Natural killer cell treated with Interleukin-12 subunit alpha and Interleukin-12 subunit beta and Interleukin-15 and Interleukin-18, amount 100 ng/mL, for 72 hours (primary cell): ENCODE measurements at places on chromosomes 4 and X.

DNA sequence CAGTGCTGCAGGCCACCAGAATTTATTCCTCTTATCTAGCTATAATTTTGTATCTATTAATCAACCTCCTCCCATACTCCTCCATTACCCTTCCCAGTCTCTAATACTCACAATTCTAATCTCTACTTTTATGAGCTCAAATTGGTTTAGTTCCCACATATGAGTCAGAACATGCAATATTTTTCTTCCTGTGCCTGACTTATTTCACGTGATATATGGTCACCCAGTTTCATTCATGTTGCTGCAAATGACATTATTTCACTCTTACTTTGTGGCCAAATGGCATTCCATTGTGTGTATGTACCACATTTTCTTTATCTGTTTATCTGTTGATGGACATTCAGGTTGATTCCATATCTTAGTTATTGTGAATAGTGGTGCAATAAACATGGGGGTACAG is 483.5 kb downstream of the ACTRT1 start:
- H3K36me3 ChIP-seq, result no peaks in the 10 kb centered on the region
- no peaks in the 10 kb centered on the region for H3K27me3 ChIP-seq
- H3K4me1 ChIP-seq, result no peaks in the 10 kb centered on the region
- no peak overlapping the region for H3K27ac ChIP-seq

- no peaks in the 10 kb centered on the region for H3K27me3 ChIP-seq
- no peak overlapping the region for H3K27ac ChIP-seq
- no peaks in the 10 kb centered on the region for H3K4me1 ChIP-seq
- no peak for DNase-seq
- H3K36me3 ChIP-seq, result no peaks in the 10 kb centered on the region
Measured at GRCh38 chrX:68672581-68673318, 25.3 kb downstream of the STARD8 start.

GRCh38 chr4:109434007-109434971 is 674 bp downstream of the SEC24B start:
- H3K27ac ChIP-seq, result peak overlapping the region; percentile 60
- H3K4me3 ChIP-seq, result peak overlapping the region; percentile 88
- H3K36me3 ChIP-seq, result peaks cover 5% of the 10 kb centered on the region

- no peak overlapping the region for H3K4me3 ChIP-seq
- no peak for DNase-seq
- H3K4me1 ChIP-seq, result no peaks in the 10 kb centered on the region
- H3K27ac ChIP-seq, result no peak overlapping the region
- no peaks in the 10 kb centered on the region for H3K27me3 ChIP-seq
Measured at GRCh38 chrX:121635141-121635540, 587.7 kb downstream of the GLUD2 start.

- no peak overlapping the region for H3K4me3 ChIP-seq
- H3K36me3 ChIP-seq, result no peaks in the 10 kb centered on the region
- H3K27me3 ChIP-seq, result peaks cover 10% of the 10 kb centered on the region
- no peak overlapping the region for H3K27ac ChIP-seq
- no peak for DNase-seq
Measured at GRCh38 chr4:55336138-55337034, 9.7 kb upstream of the SRD5A3 start.

DNA sequence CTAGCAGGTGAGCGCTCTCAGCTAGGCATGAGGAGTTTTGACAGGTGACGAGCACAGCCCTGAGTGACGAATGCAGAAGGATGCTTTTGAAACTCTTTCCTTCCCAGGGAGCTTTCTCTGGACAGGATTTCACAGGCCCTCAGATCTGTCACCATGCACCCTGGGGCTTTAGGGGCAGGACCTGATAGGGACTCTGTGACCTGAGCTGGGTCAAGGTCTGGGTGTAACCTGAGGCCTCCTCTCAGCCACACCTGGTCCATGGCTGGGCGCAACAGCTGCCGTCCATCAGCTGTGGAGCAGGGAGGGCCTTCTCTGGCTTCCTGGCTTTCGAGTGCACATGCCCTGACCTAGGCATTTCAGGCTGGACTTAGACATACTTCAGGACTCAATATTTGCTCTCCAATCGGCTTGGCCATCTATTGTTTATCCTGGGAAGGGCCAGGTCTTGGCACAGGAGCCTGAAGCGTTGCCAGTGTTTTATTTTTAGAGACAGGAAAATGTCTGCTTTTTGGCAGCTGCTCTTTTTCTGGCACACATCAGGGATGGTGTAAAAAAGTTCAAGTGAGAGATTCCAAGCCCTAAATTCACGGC is 56.4 kb downstream of the C4orf51 start:
- H3K27ac ChIP-seq, result no peak overlapping the region
- H3K4me3 ChIP-seq, result no peak overlapping the region
- DNase-seq, result no peak
- H3K4me1 ChIP-seq, result peaks cover 13% of the 10 kb centered on the region
- H3K36me3 ChIP-seq, result no peaks in the 10 kb centered on the region

- no peak overlapping the region for H3K4me3 ChIP-seq
Measured at GRCh38 chrX:122252454-122252853, 931.6 kb upstream of the GRIA3 start.

DNA sequence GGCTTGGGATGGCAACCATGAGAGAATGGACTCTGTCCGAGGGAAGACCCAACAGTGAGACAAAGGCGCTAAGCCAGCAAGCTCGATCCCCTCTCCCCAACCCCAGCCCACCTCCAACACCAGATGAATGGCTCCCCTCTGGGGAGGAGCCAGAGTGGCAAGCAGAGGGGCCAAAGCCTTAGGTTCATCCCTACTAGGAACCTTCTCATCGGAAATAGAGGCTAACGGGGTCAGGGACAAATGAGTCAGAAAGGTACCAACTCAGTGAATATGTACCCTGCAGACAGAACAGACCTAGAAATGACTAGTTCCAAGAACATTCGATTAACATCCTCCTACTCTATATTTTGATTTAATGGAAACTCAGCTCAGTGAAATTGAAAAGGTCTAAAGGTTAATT is 73.9 kb downstream of the NSG1 start:
- no peak overlapping the region for H3K27ac ChIP-seq
- no peak overlapping the region for H3K4me3 ChIP-seq
- no peaks in the 10 kb centered on the region for H3K27me3 ChIP-seq
- H3K4me1 ChIP-seq, result peaks cover 11% of the 10 kb centered on the region
- DNase-seq, result no peak

DNA sequence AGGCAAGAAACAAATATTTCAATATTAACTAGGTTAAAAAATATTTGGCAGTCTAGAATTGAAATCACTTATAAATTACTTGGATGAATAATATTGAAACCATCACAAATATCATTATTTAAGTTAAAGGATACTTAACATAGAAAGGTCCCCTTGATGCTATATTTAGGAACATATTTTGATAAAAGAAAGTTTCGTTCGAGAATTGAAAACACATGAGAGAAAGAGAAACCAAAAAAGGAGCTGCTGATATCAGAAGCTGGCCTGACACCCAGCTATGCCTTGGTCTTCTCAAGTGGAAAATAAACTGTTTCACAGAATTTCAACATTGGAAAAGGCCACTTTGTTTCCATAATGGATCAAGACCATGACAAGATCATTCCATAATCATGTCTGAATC is 762.4 kb downstream of the DMD start:
- no peaks in the 10 kb centered on the region for H3K36me3 ChIP-seq
- no peak for DNase-seq
- no peak overlapping the region for H3K4me3 ChIP-seq
- no peaks in the 10 kb centered on the region for H3K27me3 ChIP-seq
- no peaks in the 10 kb centered on the region for H3K4me1 ChIP-seq

DNA sequence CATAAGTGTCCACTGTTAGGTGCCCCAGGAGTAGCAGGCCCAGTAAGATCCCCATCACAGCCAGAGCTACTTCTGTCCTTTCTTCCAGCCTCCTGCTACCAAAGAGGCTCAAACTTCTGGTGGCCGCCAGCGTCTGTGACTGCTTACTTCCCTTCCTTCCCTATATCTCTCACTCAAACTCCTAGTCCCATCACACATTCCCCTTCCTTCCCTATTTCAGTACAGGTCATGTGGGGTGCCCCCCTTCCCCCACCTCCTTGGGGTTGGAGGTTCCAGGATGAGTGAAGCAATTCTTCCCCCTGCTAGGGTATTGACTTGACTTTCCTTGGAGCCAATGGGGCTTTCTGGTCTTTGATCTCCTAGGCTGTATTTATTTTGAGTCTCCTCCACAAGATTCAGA is at the start of gene VSIG4:
TSS of gene VSIG4 (minus strand) at position 137 of the 400 bp plus-strand sequence. CDS start at position 55, 82 bp downstream.
- H3K4me1 ChIP-seq, result peaks cover 10% of the 10 kb centered on the region
- DNase-seq, result no peak
- H3K4me3 ChIP-seq, result no peak within 1 kb of the TSS
- no peak within 1 kb of the TSS for H3K27ac ChIP-seq
- no peaks in the 10 kb centered on the region for H3K27me3 ChIP-seq

DNA sequence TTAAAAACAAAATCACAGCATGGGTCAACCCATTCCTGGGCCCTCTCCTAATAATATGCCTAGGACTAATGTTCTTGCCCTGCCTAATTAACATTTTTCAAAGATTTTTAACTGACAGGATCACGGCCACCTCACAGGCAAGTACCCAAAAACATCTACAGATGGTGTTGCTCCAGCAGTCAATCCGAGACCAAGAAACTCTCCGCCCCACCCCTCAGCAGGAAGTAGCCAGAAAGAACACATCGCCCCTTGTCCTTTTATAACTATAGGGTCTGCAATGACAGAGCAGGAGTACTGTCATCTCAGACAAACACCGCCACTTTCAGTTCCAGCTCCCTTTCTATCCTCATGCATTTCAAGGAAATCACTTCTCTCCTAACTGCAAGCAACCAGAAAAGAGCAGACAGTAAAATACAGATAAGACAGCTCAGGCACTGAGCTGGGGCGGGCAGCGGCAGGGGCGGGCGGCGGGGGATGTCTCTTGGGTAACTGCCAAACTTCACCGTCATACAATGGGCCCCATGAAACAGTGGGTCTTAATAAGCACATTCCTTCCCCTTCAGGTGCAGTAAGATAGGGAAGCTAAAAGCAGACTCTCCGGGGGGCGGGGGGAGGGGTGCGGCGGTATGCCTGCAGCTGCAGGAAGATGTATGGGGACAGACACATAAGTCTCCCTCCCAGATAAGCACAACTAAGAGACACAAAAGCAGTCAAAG is 67.4 kb downstream of the ZNF182 start:
- peak overlapping the region; percentile 58 for H3K4me3 ChIP-seq
- H3K27ac ChIP-seq, result no peak overlapping the region
- no peaks in the 10 kb centered on the region for H3K36me3 ChIP-seq
- peaks cover 2% of the 10 kb centered on the region for H3K27me3 ChIP-seq
- no peak for DNase-seq

DNA sequence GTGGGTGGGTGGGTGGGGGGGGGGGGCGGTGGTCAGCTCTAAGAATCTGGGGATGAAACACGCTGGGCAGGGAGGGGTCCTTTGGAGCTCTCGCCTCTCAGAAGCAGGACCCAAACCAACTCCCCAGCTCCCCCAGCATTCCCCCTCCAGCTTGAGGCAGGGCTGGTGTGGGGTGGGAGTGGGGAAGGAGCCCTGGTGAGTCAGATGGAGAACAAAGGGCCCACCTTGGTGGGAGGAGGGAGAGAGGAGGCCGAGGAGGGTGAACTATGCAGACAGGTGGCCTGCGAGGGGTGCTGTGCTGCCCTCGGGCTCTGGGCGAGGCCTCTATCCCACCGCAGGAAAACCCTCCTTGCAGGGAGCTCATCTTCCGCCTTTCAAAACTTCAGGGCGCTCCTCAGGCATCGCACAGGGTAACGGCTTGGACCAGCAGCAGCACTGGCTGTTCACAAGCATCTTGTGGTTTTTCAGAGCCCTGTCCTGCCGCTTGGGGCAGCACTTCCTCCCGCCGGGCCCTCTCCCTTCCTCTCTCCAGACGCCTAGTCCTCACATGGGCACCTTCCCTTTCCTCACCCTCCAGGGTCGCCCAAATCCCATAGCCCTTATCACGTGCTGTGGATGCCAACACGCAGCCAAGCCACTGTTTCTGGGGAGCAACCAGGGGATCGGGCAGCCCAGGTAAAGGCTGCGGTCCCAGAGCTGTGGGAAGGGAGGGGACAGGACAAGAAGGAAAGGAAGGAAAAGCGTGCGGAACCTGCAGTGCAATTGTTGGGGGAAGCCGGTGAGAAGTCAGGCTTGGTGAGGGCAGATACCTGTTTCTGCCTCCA is 34.0 kb upstream of the GRPEL1 start:
- no peaks in the 10 kb centered on the region for H3K36me3 ChIP-seq
- H3K27me3 ChIP-seq, result no peaks in the 10 kb centered on the region
- H3K4me1 ChIP-seq, result peaks cover 13% of the 10 kb centered on the region
- peak overlapping the region; percentile 78 for H3K27ac ChIP-seq

- peak overlapping the region; percentile 99 for H3K27ac ChIP-seq
- H3K27me3 ChIP-seq, result no peaks in the 10 kb centered on the region
- peak; percentile 73 for DNase-seq
- peak overlapping the region; percentile 99 for H3K4me3 ChIP-seq
Measured at GRCh38 chr4:88283661-88284438, 511 bp downstream of the PPM1K start.

DNA sequence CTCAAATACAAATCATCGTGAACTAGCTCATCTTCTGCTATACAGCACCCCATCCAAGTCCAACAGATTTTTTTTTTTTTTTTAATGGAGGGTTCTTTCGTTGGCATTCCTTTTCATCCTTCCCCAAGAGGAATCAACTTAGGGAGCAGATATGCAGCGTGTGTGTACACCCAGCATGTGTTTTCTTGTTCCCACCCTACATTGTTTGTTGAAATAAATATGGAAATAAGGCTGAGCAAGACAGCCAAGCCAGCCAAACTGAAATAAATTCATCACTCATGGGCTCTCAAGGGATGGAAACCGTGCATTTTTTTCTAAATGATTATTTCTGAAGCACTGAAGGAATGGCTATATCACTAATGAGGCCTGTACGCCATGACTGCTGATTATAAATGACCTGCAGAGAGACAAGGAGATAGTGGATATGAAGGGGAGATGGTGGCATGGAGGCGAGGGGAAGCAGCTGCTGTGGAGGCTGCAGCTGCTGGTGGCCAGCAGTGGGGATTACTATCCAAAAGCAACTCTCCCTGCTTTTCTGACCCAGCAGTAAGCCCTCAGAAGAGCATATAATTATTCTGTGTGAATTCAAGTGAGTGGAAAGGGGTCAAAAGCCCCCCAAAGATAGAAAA is 173.9 kb downstream of the MGST2 start:
- peaks cover 41% of the 10 kb centered on the region for H3K4me1 ChIP-seq
- H3K27me3 ChIP-seq, result no peaks in the 10 kb centered on the region
- no peaks in the 10 kb centered on the region for H3K36me3 ChIP-seq
- H3K4me3 ChIP-seq, result no peak overlapping the region
- no peak for DNase-seq

DNA sequence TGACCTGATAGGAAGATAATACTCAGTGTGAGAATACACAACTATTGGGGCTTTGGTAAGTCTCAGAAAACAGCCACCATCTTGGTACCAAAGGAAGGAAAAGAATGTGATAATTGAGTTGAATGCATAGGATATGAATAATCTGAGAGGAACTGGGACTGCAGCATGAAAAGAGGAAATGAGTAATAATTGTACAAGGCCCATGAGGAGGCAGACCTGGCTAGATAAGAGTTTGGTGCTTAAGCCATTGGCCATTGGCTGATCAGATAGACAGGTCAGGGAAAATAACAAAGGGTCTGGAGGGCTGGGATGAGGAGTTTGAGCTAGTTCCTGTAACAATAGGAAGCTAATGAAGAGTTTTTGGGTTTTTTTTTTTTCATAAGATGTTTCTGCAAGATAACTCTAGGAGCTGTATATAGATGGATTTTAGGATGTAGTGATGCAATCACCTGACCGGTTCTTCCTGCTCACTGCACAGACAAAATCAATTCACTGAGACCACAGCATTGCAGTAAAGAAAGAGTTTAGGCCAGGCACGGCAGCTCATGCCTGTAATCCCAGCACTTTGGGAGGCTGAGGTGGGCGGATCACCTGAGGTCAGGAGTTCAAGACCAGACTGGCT is 5.3 kb upstream of the TRMT2B start:
- peaks cover 7% of the 10 kb centered on the region for H3K4me1 ChIP-seq
- H3K4me3 ChIP-seq, result peak overlapping the region; percentile 54
- peaks cover 5% of the 10 kb centered on the region for H3K36me3 ChIP-seq
- no peaks in the 10 kb centered on the region for H3K27me3 ChIP-seq

GRCh38 chr4:146347822-146348221 is 133.5 kb downstream of the REELD1 start:
- no peak for DNase-seq
- no peaks in the 10 kb centered on the region for H3K27me3 ChIP-seq
- no peak overlapping the region for H3K27ac ChIP-seq
- H3K4me1 ChIP-seq, result peaks cover 15% of the 10 kb centered on the region
